ENCODE measurements at places on chromosomes 2 and 18.

DNA sequence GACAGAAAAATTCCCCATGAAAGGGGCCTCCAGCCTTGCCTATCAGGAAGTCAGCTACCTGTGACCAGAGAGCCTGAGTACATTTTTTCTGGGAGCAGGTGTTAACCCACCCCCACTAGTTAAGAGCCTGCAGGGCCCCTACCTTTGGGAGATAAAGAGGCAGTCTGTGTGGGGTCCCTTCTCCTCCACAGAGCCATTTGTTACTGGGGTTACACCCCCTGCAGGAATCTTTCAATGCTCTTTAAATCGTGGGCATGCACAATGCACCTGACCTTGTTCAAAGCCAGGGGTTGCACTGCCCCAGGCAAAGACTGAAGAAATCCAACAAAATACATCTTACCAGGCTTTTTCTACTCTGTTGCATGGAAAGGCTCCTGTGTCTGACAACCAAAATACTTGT, 15.7 kb upstream of the LYPD6 start:
- no peak for DNase-seq

GRCh38 chr2:20599001-20599600, 51.8 kb downstream of the HS1BP3 start:
- DNase-seq = no peak

DNA sequence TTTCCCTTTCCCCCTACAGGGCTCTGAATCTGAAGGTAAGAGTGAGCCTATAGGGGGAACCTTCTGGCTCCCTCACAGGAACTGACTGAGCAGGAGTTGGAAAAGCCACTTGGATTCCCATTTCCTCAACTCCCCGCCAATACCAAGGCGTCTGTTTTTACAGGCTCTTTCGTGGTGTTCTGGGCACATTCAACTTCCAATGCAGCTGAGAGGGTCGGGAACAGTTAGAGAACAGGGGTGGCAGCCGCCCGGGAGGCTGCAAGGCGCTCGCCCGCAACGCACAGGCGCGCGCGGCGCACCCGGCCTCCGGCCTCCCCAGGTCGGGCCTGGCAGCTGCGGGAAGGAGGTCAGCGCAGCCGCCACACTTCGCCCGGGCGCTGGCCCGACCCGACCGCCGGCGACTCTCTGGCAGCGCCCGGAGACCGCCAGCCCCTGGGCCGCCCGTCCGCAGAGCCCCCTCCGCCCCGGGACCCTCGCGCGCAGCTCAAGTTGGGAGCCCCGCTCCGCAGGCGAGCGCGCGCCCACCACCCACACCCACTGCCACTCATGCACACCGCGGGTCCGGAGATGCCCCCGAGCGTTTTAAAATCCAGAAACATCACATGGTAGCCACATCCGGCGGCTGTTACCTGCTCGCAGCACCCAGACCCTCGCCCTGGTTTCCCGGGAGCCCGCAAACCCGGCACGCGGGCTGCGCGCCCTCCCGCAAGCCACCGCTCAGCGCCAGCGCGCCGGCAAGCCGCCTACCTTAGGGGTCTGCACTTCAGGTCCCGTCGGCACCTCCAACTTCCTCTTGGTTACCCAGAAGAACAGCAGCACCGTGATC, 816 bp downstream of the GALNT14 start:
- no peak for DNase-seq

DNA sequence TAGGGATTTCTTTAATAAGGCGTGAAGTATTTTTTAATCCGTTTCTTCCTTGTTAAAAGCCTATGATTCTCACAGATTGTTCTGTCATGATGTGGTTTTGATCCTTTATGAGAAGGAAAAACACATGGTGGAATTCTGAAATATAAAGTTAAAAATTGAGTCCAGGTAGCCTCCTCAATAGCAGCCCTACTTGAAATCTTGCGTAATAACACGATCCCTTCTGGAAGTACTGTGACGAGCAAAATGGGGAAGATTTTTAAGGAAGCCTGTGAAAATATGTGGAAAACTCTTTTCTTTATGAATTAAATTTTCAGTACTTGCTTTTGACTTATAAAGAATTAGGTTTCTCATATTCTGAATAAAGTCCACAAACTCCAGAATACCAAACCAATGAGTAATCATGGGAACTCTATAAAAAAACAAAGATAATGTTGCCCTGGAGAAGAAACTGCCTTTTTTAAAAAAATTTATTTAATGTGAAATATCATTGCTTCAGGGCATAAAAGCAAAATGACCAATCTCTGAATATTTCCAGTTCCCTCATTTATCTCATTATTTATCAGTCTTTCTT, 476.4 kb upstream of the ZEB2 start:
- DNase-seq = peak; percentile 85

DNA sequence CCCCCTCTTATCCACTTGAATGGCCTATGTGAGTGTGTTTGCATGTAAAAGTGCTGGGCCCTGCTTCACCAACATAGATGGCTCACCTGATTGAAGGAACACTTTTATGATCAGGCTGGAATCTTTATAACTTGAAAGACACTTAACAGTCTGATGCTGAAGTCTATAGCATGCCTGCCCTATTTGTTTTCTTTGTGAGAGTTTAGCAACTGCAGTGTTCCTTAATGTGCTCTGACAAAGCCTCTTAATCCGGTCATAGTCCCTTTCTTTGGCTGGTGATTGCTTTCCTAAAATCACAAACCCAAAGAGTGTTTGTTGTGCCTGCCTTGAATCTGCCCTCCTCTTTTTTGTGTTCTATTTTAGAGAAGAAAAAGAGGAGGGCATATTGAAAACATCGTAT, 1382.8 kb upstream of the CELF4 start:
- no peak for DNase-seq

DNA sequence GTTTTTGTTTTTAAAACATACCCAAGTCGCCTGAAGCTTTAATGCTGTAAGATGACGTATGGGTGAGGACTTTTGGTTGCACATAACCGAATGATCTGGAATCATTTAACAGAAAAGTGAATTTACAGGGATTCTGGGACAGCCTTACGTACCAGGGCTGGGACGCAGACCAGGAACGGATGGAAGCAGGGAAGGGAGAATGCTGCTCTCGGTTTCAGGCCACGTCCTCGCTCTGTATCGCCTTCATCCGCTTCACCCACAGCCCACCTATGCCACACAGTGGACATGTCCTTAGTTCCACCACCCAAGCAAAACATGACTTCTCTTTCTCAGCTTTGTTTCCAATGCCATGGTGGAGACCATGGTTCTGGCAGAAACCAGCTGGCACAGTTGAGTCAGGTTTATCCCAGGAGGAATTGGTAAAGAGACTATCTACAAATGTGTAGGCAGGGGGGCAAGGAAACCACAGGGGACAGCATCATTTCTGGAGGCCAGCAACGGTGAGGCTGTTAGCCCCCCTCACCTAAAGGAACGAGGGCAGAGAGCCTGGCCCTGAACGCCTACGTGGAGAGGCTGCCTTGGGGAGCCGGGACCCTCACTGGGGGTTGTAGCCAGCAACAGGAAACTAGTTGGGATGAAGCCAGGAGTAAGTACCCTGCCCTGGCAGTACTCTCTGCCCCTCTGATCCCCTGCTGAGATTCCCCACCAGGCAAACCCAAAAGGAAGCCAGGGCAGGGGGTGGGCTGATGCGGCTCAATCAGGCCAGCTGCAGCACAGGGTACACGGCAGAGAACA, 132.5 kb downstream of the NDUFA10 start:
- no peak for DNase-seq

DNA sequence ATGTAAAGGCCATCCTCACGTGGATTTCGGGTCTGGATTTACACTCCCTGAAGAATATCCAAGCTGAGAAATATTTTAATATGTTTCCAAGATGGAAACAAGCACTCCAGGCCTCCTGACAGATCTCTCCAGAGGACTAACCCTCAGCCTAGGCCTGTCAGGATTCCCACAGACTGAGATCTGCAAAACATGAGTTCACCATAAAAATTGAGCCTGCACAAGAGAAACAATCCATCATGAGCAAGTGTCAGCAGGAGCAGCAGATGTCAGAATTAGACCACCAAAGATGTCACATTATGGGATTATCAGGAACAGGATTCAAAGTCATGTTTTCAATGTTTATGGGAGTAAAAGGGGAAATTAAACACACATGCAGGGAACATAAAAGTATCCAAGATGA, 191.3 kb downstream of the TFCP2L1 start:
- no peak for DNase-seq

GRCh38 chr18:44229693-44230108, 451.0 kb upstream of the SETBP1 start:
- DNase-seq = peak; percentile 4

- DNase-seq = no peak
Observed at GRCh38 chr2:219065484-219065883, 4.8 kb upstream of the IHH start.

- no peak for DNase-seq
Observed at GRCh38 chr18:13620818-13621445, 105.4 kb downstream of the FAM210A start.

- no peak for DNase-seq
Observed at GRCh38 chr2:100276716-100277115, 45.6 kb downstream of the LONRF2 start.

DNA sequence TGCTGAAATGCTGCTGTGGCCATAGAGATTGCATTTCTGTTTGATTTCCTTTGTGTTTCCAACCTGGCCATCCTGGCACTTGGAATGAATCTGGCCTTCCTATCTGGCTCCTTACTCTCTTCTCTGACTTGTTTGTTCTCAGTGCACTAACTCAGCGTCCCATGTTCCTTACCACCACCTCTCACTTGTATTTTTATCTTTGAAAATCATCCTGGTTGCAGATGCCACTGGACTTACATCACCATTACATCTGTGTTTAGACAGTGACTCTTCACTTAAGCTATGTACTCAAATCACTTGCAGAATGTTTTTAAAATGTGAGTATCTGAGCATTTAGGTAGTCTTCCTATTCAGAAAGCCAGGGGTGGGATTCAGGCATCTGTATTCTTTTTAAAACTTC, 239.5 kb downstream of the WDR7 start:
- DNase-seq = peak; percentile 84

GRCh38 chr2:68604077-68604476, 39.3 kb upstream of the PROKR1 start:
- DNase-seq = no peak

DNA sequence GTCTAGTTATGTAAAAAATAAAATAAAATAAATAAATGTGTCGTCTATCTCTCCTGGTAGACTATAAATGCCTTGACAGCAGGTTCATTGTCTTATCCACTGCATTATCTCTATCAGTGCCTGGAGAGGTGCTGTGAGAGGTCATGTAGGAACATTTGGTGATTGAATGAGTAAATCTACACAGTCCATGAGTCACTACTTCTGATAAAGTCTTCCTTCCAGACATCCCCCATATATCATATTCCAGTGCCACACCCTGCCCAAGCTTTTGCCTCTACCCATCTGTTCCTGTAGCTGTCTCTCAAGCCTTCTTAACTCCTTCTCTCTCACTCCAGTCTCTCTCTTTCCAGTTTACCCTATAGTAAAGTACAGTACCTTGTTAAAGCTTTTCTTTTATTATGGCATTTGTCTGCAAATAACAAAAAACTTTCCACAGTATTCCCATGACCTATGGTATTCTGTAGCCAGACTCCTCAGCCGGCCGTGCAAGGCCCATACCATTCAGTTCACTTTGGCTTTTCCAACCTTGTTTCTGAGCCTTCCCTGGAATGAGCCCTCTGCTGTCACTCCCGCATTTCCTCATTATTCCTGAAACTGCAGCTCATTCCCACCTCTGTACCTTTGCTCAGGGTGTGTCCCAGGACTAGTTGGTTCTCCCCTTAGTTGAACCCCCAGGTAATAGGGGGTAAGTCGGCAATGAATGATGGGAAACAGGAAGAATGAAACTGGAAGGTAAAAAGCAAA, 37.5 kb downstream of the ANXA4 start:
- DNase-seq = no peak

- no peak for DNase-seq
Observed at GRCh38 chr2:107008843-107009242, 122.9 kb upstream of the ST6GAL2 start.

- no peak for DNase-seq
Observed at GRCh38 chr2:86372641-86373502, 35.4 kb upstream of the REEP1 start.

GRCh38 chr2:106160786-106161261, 33.3 kb downstream of the UXS1 start:
- DNase-seq = no peak

GRCh38 chr2:32229635-32230034, 35.1 kb downstream of the NLRC4 start:
- DNase-seq = no peak

- no peak for DNase-seq
Observed at GRCh38 chr18:37534627-37535026, 31.0 kb downstream of the CELF4 start.

GRCh38 chr2:71452565-71452964, 796 bp upstream of the DYSF start:
- DNase-seq = no peak

GRCh38 chr2:208638059-208638458, 231.5 kb downstream of the PTH2R start:
- no peak for DNase-seq

DNA sequence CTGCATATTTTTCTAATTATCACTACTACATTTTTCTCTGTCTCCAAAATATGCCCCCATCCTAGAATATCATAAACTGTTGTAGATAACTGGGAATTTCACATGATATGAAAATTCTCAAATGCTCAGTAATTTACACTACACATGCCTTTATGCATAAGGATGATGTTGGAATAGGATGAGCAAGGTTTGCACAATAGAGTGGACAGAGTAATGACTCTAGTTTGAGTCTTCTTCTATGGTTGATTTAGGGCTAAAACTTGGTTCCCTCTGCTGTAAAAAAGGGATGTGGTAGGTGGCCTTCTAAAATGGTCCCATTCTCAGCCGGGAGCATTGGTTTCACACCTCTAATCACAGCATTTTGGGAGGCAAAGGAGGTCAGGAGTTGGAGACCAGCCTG, 129.9 kb downstream of the BCL11A start:
- no peak for DNase-seq

DNA sequence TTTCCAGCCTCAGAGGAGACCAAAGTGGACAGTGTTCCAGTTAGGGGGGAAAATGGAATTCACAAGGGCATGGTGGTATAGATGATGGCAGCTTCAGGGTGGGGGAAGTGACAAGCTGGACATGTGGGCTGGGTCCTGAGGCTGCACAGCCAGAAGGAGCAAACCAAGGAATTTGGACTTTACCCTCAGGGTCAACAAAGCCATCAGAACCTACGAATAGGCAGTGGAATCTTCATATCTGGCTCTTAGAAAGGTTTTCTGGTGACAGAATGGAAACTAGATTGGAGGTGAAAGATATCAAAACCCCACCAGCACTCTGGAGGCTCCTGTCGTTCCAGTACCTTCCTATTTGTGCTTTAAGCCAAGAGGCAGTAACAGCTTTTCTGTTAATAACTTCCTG, 127.1 kb downstream of the SETBP1 start:
- DNase-seq = no peak

DNA sequence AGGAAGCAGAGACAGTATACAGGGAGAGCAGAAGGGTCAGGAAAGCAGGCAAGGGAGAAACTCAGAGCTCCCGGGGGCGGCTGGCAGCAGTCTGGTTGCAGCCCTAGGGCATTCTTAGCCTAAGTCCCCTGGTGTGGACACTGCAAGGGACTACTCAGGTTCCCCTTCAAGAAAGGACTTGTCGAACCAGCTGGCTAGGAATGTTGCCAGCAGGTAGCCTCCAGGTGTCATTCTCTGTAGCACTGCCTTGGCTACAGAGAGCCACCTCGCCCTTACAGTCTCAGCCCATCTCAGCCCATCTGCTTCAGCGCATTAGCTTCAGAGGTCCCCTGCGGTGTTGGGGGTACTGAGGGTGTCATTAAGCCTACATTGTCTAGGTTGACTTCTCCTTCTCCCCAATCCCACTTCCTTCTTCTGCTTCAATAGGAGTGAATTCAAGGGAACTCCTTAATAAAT, 11.3 kb upstream of the TMSB10 start:
- DNase-seq = no peak

GRCh38 chr2:216118474-216118873, 9.3 kb downstream of the XRCC5 start:
- no peak for DNase-seq

GRCh38 chr18:37783771-37784170, 218.2 kb upstream of the CELF4 start:
- DNase-seq = no peak
